ENCODE measurements at places on chromosomes 1 and 21.

DNA sequence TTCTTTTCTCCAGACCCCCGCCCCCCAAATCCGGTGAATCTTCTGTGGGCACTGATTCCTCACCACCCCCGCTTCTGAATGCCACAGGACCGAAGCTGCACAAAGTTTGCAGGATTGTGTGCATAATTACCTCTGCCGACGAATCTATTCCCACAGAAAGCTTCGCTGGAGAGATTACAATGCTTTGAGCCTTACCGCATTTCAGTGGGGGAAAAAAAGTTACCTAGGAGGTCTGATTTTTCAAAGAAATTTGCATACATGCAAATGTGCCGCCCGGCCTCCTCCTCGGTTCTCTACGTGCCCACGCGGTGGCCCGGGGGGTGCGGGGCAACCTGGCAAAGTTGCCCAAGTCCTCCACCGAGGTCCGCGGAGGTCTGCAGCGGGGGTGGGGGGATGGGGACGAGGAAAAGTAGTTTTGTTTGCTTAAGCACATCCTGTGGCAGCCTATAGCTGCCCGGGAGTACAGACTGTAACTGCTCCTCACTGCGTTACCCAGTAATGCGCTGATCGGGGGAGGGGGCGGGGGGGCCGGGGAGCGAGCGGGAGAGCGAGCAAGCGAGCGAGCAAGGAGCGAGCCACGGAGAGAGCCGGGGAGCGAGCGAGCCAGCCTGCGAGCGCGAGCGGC, 563 bp upstream of the NFIA start:
- DNase-seq = no peak

DNA sequence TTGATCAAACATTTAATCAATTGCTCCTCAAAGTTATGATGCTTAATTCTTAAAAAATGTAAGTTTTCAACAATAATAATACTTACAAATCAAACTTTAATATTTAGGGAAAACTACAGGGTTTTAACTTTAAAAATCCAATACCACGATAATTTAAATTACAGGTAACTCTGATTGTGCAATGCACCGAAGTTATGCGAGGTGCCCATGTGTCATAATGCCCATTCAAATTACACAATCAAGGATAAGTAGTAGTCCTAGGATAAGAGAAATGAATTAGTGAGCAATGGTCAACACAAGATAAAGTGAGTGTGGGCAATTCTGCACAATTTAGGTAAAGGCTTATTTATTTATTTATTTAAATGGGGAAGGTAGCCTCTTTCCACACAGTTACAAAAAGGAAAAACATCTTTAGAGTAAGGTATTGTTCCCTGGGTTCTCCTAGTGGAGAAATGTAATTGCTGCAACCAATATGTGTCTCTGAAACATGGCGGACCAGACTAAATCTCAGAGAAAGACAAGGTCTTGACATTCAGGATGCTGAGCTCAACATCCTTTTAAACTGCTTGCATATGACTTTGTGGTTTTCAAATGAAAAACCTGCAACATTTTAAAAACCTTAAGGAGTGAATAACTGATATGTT, 164.2 kb downstream of the TTLL7 start:
- no peak for DNase-seq

DNA sequence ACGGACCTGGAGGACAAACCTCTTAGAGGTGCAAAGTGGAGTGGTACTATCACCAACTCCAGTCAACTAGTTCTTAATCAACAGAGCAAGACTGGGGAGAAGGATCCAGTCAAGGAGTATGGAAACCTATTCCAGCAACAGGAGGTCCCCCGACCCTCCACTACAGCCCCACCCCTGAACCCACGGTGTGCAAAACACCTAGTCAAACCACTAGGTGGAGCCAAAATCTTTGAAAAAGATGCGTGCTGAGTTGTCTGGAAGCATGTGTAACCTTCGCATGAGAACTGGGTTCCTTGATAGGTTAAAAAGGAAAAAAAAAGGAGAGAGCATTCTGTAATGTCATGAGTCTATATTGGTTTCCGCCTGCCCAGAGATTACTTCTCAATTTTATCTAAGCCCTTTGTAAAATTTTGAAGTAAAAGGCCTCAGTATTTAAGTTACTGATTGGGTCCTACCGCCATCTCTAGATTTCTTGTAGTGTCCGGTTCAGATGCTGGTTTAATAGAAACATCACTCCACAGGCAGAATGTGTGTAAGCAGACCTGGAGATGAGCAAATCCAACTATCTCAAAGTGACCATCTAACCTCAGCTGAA, 81.9 kb upstream of the HAO2 start:
- DNase-seq = peak; percentile 22

DNA sequence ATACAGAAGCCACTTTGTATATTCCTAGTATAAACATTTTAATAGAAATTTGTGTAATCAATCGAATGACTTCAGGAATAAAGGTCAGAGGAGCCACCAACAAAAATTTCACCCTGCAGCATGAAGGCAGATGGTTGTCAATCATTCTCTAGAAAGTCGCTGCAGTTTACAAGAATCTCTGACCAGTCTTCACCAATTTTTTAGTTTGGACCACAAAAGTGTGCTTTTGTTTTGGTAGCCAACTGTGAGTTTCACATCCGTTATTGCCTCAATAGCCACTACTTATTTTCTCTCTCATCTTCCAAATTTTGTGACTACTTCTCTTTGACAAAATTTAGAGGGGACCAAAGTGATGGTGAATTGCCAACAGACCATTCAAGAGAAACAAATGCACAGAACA, 1155.6 kb downstream of the AMY1C start:
- no peak for DNase-seq

- DNase-seq = no peak
These were observed 627.7 kb downstream of the PLA2G4A start for GRCh38 chr1:187456446-187456845.

GRCh38 chr1:52057876-52058415, 1.9 kb downstream of the BTF3L4 start:
- DNase-seq = peak; percentile 39

- DNase-seq = peak; percentile 17
These were observed 23.3 kb downstream of the RBM11 start for GRCh38 chr21:14239281-14239680.

GRCh38 chr1:1573843-1574720, 581 bp downstream of the SSU72 start:
- DNase-seq = peak; percentile 77

- no peak for DNase-seq
These were observed 31.1 kb upstream of the PTPRC start for GRCh38 chr1:198607714-198608113.

GRCh38 chr1:183804916-183805841, at the start of gene RGL1:
Gene RGL1, plus strand, starts transcription at chr1:183805120. Its CDS starts 178 bp downstream, at chr1:183805298.
- peak; percentile 59 for DNase-seq

DNA sequence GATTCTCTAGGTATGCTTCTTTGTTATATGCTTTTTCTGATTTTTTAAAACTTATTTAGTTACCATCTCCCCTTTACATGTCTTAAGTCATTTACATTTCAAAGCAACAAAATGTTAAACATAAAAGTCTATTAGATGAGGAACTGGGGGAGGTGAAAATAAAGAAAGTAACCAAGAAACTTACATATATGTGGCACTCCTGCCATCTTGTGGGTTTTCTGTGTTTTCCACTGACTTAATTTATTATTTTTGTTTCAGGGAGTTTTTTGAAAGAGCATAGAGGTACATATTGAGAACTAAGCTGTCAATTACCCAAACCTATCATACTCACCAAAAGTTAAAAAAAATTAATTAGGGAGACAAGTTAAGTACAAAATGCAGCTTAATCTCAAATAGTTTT, 1531.1 kb downstream of the MRPL39 start:
- no peak for DNase-seq

- no peak for DNase-seq
These were observed 2.4 kb downstream of the PARP1 start for GRCh38 chr1:226405411-226405988.

DNA sequence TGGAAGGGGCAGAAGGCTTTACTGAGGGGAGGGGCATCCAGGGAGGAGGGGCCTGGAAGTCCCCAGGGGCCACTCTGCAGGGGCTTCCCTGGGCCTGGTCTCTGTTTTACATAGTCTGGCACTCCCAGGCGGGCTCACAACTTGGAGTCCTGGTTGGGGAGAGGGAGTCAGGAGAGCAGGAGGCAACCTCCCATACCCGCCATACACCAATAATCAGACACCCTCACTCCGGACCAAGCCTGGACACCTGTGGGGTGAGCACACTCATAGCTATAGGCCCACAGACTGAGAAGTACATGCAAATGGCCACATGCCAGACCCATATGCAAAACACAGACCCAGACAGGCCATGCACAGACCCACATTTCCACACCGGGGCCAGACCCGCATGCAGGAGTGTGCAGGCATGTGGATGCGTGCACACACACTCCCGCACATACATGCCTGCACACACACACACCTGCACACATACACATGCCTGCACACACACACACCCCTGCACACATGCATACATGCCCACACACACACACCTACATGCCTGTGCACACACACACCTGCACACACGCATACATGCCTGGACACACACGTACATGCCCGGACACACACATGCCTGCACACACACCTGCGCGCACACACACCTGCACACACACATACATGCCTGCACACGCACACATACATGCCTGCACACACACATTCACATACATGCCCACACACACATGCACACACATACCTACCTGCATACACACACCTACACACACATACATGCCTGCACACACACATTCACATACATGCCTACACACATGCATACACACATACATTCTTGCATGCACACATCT, 89.5 kb upstream of the RUNX3 start:
- DNase-seq = no peak

DNA sequence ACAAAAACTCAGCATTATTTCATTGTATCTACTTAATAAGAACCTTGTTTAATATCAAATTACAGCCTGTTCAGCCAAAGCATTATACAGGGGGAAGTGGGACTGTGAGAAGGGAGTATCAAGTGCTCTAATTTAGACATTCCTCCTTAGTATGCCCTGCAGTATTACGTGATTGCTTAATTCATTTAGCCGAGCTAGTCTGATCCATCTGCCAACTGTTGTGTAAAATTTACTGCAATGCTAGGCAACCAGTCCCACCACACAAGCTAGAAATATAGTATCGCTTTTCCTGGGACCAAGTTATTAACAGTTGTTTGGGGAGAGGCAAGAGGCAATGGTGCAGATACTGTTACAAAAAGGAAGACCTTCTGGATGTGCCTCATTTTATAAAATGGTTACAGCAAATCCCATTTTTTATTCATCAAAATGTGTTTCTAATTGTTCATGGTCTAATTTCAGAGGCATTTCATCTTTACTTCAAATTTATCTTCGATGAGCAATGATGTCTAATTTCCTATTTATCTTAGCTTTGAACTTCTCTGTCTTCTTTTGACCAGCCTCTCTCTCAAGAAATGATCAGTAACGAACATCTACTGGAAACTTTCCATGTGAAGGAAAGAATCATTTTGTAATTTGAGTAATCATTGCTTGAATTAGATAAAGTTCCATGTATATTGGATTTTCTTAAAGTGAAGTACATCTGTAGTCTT, 283.3 kb downstream of the DUSP10 start:
- no peak for DNase-seq

DNA sequence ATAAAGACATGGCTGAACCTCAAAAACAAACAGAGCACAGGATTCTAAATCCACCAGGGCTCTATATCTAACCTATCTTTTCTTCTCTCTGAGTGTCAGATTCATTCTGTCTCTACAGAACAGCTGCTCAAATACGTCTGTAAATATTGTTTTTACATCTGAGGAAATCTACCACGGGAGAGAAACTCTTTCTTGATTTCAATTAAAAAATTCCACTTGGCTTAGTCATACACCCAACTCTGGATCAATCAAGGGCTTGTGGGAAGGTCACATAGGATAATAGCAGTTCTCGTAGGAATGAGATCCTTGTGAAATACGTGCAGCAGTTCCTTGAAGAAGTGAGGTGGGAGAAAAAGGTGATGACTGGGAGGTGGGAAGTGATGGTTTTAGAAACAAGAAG, 1355.7 kb upstream of the ADGRL2 start:
- no peak for DNase-seq

- DNase-seq = no peak
These were observed 23.4 kb downstream of the COA7 start for GRCh38 chr1:52674497-52675384.

DNA sequence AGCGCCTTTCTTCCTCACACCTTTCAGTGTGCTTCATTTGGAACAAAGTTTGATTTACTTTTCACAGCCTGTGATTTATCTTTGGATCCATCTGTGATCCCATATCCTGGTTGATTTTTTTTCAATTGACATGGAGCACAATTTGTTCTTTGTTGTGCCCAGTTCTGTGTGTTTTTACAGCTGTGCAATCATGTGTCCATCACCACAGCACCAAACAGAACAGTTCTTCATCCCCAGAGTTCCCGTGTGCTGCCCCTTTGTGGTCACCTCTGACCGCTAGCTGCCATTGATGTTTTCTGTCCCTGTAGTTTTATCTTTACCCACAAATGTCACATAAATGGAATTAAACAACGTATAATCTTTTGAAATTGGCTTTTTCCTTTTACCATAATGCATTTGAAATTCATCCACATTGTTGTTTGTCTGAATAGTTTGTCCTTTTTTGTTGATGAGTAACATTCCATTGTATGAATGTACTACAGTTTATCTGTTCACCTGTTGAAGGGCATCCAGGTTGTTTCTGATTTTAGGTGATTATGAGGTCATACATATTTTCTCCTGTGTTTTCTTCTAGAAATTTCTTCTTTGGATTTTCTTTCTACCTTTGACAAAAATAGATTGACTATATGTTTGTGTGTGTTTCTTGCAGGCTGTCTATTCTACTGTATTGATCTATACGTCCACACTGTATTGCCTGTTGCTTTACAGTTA, 17.4 kb downstream of the MIGA1 start:
- no peak for DNase-seq

DNA sequence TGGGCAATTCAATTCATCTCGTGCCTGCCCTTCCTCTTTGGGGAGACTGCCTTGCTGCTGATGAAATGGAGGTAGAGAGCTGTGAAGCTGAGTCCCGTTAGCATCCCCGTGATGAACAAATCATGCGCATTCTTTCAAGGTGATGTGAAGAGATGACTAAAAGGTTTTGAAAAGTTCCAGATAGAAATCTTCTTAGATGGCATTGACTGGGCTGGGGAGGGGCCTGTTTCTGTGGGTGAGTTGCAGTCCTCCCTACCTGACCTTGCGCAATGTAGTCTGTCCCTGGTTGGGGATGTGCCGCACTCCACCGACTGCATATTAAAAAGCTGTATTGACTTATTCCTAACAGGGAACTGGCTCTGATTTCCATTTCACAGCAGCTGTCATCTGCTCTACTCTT, 49.6 kb downstream of the ST6GALNAC3 start:
- no peak for DNase-seq

GRCh38 chr1:160619742-160620277, 27.0 kb downstream of the SLAMF1 start:
- no peak for DNase-seq

DNA sequence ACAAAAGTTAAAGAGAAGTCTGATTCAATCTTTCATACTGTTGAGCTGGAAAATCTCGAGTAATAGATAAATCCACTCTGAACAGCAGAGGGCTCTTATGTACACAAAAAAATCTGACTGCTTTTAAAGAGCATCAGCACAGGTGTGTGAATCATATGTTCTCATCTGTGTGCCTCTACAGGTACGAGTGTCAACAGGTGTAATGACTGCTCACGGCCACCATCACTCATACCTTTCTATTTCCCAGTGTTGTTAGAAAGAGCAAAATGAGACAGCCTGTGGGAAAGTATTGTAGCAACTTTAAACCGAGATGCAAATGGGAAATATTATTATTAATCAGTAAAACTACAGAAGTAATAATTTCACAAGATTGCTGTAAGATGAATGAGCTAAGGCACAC, 49.0 kb upstream of the SCAF4 start:
- DNase-seq = no peak

Data from inflammatory macrophage treated with lipopolysaccharide for 1 hour (primary cell).